ENCODE measurements at places on chromosomes 5 and 9.

- DNase-seq = no peak
Observed at GRCh38 chr9:127170652-127171051, 48.2 kb upstream of the ANGPTL2 start.

DNA sequence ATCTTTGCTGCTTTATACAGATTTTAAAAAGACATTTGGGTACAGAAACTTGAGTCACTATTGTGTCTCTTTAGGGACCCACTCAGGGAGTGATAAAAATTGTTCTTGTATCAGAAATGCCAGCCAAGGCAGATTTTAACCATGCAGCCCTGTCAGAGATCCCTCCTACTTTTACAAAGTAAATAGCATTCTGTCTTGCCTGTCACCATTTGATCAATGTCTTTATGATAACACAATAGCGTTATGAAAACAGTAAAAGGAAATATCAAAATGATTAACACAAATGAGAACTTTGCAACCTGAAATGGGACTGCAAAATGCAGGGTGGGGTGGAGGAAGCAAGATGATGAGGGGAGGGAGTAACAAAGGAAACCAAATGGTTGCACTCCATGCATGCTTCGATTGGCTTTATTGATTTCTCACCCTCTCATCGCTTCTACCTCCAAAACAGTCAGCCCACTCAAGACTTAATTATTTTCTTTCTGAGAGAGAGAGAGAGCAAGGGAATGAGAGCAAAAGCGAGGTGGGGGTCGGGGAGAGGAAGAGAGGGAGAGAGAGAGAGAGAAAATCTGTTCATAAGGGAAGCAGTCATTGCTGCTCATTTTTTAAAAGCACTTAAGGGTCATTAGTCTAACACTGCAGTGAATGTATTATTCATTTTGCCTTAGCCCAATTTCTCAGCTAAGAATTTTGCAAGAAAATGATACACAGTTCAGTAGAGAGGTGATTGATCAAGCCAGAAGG lies 576.5 kb downstream of the CSNK1G3 start:
- no peak for DNase-seq

- DNase-seq = no peak
Observed at GRCh38 chr5:28281351-28281750, 1243.0 kb upstream of the CDH9 start.

GRCh38 chr5:33563983-33564908 lies 123.5 kb downstream of the TARS1 start:
- DNase-seq = no peak

DNA sequence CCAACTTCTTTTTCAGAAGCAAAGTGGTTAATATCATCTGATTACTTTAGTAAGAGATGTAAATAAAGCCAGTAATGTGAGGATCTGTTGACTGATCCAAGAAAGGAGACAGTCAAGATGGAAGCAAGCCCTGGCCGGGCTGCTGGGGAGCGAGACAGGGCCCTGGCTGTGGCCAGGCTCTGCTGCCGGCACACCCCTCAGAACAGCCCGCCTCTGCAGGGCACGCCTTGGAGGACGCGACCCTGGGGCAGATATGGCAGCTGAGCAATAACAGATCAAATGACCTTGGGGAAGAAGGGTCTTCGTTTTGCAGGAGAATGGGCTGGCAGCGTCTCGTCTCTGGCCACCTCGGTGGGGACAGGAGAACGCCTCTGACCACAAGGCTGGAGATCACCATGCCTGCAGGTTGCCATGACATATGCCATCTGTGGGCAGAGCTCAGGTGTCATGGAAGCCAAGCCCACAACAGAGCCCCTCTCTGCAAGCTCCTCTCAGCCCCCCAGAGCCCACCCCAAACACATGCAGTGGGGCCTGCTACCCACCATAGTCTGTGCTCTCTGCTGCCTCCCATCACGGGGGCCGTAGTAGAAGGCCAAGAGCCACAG lies 206.5 kb downstream of the FANCC start:
- no peak for DNase-seq

GRCh38 chr5:151739939-151740335 lies 18.5 kb downstream of the ATOX1 start:
- peak; percentile 94 for DNase-seq

- no peak for DNase-seq
Observed at GRCh38 chr5:18792145-18792544, 1157.9 kb downstream of the TAF11L14 start.

GRCh38 chr5:150246835-150247234 lies 42.7 kb downstream of the CAMK2A start:
- DNase-seq = no peak

GRCh38 chr5:159620853-159621540 lies 290.7 kb upstream of the IL12B start:
- no peak for DNase-seq

DNA sequence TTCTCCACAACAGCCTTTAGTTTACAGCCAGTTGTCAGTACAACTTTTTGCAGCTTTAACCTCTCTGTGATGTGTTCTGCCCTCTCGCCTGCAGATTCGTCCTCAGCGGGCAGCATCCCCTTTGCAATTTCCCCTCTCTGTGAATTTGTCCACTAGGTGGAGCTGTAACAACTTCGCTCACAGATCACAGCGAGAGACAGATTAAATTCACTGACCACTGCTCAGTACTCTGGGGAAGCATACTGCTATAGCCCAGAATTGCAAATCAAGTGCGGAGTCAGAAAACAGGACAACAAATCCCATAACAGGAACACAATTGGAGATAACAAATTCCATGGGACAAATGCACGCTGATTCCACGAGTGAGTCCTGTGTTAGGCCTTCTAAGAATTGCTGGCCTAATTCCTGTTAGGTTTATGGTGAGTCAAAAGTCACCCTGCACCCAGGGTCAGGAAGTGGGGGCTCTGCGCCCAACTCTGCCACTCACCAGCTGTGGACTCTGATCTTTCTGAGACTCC lies 2124.9 kb downstream of the MAT2B start:
- DNase-seq = no peak

- no peak for DNase-seq
Observed at GRCh38 chr5:153539983-153540382, 49.5 kb downstream of the GRIA1 start.

- no peak for DNase-seq
Observed at GRCh38 chr9:87708986-87709728, 16.8 kb upstream of the CTSL start.

- DNase-seq = no peak
Observed at GRCh38 chr5:77777281-77777892, 1.2 kb upstream of the TBCA start.

- no peak for DNase-seq
Observed at GRCh38 chr9:34384368-34385165, 7.9 kb upstream of the MYORG start.

- no peak for DNase-seq
Observed at GRCh38 chr9:88478246-88478645, 56.7 kb upstream of the NXNL2 start.

- no peak for DNase-seq
Observed at GRCh38 chr9:120630333-120630732, 50.4 kb upstream of the CDK5RAP2 start.

- no peak for DNase-seq
Observed at GRCh38 chr9:133788819-133789717, 50.9 kb upstream of the SARDH start.

DNA sequence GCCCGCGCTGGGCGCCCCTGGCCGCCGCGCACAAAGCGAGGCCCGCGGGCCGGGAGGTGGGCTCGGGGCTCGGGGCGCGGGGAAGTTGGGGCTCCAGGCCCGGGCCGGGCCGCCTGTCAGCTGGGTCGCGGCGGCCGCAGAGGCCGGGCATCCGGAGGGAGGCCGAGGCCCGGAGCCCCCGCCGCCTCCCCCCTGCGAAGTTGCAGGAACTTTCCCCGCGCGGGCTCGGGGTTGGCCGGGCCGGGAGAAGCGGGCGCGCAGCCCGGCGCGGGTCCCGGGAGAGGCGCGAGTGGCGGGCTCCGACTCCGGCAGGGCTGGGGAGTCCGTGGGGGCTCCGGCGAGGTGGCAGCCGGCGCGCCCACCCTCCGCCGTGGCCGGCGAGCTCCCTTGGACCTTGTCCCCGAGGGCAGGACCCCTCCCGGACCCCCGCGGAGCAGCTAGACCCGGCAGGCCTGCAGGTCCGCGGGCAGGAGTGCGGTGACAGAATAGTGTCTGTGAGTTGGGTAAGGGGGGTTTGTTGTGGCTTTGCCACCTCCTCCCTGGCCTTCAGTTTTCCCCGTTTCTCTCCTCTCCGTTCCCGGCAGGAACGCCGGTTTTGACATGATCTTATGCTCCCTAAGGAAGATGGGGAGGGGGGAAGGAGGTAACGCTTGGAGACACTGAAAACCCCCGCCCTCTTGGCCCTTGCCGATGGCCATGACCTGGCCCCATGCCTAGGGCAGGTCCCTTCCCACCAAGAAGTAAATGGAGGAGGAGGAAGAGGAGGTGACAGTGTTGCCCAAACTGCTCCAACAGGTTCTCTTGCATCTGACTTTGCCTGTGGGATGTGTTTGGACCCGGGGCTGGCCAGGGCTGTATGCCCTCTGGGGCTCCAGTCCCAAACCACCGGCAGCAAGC lies 942 bp downstream of the PHF2 start:
- no peak for DNase-seq

GRCh38 chr5:131019601-131020315 lies 145.3 kb downstream of the HINT1 start:
- no peak for DNase-seq

GRCh38 chr9:106621313-106622163 lies 241.4 kb upstream of the ZNF462 start:
- no peak for DNase-seq

DNA sequence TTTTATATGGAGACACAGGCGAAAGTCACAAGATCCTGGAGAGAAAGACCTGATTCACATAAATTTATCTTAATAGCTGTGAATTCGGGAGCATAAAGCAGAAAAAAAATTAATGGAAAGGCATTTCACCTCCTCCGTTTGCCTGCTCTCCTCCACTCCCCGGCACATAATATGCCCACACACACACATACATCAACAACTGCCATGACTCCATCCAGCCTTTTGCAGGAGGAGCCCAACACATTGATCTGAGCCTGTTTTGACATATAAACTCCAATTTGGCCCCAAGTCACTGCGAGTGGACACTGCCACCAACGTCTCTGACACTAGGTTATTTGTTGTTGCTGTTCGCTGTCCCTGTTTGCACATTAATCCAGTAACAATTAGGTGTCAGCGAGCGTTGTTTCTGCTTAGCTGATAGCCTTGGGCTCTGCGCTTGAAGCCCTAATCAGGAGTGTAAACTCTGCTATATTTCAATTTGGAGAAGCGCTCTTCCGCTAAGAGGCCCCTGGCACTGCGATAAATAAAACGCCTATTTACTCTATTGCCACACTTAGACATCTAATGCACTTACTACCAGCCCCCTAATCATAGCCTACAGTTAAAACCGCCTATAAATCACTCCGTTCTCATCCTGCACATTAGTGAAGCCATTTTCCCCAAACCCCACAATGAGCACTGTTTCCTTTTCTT lies 195.8 kb upstream of the TBCA start:
- no peak for DNase-seq

GRCh38 chr5:135027266-135027696 lies 6.7 kb downstream of the PITX1 start:
- DNase-seq = no peak

- DNase-seq = no peak
Observed at GRCh38 chr5:32690153-32690552, 21.0 kb upstream of the NPR3 start.

DNA sequence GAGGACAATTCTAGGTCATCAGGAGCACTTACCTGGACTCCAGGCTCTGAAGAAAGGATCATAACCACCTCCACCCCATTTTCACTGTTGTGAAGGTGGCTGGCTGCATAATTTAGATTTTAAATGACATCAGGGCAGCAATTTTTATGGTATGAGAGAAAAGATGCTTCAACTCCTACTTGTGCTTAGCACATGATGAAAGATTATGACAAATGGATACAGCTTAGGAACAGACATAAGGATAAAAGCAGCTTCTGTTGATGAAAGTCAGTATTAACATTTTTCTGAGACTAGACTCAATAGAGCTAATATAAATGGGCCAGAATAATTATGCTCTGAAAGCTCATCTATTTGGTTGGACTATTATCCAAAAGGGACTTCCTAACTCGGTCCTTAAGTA lies 72.2 kb downstream of the SIL1 start:
- no peak for DNase-seq

DNA sequence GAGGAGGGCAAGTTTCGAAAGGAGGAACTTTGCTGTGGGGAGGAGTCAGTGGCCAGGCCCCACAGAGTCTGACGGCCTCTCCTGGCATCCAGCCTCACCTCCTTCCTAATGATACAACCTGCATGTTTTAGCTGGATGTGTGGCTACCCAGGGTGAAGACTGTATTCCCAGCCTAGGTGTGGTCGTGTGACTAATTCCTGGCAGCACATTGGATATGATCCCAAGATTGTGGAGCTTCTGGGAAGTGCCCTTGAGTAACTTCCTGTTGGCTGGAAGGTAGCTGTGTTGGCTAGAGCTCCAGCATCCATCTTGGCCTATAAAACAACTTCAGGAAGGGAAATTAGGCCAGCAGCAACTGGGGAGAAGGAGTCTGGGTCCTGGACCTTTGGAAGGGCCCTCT lies 19.0 kb upstream of the LPCAT1 start:
- peak; percentile 36 for DNase-seq

DNA sequence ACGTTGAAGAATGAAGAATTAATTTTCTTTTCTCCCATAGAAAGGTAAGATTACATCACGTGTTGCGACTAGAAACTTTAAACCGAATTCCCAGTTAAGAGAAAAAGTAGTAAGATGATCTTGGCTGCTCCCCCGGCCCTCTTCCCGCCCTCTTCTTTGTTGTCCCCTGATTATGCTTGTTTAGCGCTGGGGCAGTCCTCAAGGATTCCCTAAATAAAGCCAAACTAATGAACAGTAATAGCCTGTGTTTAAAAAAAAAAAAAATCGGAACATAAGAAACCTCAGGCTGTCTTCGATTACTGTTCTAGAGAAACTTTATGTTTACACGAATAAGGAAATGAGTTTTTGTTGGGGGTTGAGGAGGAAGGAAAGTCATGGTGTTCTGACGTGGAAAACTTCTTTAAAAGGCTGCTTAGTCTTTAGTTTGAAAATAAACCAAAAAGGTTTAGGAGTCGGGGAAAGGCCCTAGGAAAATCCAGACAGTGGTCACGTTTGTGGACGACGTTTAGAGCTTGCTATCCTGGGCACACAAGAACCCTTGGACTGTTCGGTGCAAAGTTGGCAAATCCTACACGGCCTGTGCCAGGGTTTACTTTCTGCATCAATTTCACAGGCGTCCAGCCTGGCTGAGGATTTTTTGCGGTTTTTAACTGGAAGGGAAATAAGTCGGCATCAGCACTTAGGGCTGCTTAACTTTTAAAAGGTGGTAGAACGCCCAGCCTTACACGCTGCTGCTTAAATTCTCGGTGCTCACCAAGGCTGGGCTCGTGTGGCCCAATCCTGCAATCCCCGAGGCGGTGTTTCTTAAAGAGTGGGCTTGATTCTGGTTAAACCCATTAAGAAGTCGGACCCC lies 1.1 kb upstream of the MAT2B start:
- no peak for DNase-seq

- no peak for DNase-seq
Observed at GRCh38 chr5:20276061-20276958, 288.3 kb upstream of the CDH18 start.

Data from HFF-Myc (cell line).